ENCODE measurements at places on chromosomes 3 and 15.

- no peak for DNase-seq
These were observed 129.1 kb downstream of the WNT7A start for GRCh38 chr3:13750731-13751130.

- DNase-seq = no peak
These were observed 51.9 kb downstream of the HOMER2 start for GRCh38 chr15:82900511-82901060.

GRCh38 chr3:150411546-150411945 lies 3.4 kb downstream of the TSC22D2 start:
- peak; percentile 13 for DNase-seq

DNA sequence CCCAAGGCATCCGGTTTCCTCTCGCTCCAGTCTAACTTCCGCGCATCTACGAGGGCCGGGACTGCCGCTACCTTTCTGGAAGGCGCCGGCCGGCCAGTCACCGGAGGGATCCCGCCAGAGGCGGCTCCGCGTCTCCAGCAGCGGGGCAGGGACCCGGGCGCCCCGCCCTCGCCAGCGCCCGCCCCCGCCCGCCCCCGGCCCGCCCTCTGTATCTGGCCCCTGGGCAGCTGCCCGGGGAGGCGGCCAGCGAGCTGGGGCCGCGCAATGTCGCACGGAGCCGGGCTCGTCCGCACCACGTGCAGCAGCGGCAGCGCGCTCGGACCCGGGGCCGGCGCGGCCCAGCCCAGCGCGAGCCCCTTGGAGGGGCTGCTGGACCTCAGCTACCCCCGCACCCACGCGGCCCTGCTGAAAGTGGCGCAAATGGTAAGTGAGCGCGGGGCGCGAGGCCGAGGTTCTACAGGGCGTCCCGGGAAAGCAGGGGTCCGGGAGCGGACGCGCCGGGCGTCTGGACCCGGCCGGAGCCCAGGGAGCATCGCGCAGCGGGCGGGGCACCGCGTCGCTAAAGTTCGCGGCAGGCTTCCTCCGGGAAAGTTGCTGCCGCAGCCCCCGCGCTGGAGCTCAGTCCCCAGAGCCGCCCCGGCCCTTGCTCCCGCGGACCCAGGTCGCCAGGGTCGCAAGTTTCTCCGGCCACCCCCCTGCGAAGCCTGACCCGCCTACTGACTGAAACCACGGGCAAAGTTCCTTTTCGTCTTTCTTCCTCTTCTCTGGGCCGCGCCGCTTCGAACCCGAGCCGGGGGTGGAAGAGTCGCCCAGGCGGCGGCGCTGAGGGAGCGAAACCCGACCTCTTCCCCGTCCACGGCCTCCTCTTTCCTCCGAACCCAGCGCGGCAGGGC lies at the start of gene CMTM7:
Gene CMTM7, plus strand, starts transcription at position 211 of the 893 bp plus-strand sequence. Its CDS starts 54 bp downstream, at position 265.
- peak; percentile 69 for DNase-seq

- no peak for DNase-seq
These were observed 21.9 kb upstream of the ATP8B4 start for GRCh38 chr15:50140983-50141382.

DNA sequence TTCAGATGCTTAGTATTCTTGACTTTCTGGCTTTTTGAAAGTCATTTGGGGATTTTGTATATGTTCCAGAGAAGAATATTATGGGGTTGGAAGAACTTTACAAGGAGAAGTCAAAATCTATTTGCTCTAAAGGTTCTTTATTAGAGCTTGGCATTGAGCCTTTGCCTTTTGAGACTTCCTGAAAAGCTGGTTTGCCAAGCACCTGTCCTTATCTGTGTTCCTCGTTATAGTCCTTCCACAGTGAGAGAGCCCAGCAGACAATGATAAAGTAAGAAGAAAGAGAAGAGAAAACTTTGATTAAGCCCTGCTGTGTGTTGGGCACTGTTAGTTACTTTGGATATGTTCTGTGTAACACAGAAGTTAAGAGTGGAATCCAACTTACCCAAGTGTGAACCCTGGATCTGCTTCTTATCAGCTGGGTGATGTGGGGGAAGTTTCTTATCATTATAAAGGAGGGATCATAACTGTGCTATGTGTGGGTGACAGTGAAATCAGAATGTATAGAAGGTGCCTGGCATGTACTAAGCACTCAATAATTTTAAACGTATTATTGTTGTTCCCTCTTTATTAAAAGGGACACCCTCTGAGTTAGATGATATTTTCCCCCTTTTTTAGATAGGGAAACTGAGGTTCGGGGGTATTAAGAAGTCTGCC lies 44.3 kb upstream of the POLR2M start:
- no peak for DNase-seq

DNA sequence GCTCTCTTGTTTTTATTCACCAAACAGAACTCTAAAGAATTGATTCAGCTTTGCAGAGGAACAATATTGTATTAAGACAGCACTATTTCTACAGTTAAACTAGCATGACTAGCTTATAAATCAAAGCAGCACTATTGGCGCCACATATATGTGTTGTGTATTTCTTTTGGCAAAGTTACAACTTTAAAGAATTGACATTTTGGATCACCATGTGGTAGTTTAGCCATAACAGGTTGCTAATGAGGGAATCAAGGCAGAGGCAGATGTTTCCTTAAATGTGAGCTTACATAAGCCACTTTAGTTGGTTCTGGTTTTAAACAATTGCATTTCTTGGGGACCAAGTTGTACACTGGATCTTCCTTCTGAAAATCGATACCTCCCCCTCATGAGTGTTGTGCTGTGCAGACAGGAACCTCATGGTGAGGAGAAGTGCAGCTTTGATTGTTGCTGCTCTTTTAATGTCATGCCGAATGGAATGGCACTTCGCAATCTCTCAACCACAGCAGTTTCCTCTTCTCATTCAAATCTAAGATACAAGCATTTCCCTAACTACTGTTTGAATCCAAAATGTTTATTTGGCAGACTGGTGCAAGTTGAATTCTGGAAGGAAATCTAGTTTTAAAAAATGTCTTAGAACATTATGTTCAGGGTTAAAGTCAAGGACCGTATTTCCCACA lies 151.2 kb downstream of the MYRIP start:
- DNase-seq = no peak

DNA sequence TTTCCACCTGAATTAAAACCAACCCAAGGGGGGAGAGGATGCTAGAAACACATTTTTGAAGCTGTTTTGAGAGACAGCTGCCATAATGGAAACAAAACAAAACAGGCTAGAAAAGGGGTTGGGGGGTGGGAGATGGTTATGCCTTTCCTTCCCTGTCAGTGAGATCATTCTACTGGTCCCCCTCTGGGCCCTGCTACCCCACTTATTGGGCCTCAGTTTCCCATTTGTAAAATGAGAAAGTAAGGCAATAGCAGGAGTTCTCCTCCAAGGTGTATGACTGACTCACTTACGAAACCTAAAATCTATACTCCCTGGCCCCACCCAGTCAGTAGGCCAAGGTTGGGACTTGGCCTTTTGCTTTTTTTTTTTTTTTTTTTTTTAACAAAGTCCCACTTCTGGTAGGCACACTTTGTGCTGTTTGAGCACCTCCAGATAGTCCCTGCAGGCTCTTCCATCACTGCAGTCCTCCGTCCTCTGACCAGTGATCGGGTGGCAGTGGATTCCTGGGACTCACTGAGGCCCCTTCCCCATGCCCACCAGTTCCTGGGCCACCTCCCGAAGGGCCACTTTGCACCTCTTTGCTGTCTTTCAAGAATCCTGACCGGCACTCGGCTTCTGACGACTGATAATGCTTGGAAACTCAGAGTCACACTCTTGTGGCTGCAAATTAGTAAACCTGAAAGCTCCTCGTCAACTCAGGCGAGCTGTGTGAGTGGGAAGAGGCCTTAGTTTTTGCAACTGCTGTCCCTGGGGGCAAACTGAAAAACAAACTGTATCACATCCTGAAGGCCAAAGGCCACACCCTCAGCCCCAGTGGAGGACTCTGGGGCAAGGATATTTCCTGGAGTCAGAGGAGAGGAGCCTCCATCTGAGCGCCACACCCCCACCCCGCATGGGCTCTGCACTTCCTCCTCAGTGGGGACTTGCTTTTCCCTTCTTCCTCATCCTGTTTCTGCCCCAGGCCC lies 6.7 kb upstream of the PSTPIP1 start:
- DNase-seq = no peak

GRCh38 chr3:52509753-52510328 lies 14.7 kb downstream of the STAB1 start:
- DNase-seq = no peak

DNA sequence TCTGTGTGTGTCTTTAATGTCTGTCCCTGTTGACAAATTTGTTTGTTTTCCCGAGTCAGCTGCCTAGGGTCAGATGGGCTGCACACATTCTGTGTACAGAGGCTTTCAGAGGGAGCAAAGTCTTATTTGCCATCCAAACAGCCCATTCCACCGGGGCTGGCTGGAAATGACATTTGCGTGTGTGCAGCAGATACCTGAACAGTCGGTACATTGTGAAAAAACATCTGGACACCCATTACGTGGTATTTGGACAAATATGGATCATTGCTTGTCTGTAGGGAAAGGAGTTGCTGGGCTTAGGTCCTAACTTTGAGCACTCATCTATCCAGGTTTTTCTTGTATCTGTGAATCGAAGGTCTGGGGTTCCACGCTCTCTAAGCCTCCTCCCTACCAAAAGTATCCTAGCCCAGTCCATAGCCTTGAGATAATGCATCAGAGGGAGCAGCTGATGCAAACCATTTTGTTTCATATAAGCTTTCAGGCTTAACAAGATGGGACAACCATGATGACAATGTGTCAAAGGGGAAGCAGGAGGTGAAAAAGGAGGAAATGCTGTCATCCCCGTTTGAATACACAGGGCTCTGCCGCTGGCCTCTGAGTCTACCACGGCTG lies 22.2 kb upstream of the CMTM8 start:
- no peak for DNase-seq

GRCh38 chr3:44236485-44236908 lies 5.2 kb upstream of the TOPAZ1 start:
- no peak for DNase-seq

DNA sequence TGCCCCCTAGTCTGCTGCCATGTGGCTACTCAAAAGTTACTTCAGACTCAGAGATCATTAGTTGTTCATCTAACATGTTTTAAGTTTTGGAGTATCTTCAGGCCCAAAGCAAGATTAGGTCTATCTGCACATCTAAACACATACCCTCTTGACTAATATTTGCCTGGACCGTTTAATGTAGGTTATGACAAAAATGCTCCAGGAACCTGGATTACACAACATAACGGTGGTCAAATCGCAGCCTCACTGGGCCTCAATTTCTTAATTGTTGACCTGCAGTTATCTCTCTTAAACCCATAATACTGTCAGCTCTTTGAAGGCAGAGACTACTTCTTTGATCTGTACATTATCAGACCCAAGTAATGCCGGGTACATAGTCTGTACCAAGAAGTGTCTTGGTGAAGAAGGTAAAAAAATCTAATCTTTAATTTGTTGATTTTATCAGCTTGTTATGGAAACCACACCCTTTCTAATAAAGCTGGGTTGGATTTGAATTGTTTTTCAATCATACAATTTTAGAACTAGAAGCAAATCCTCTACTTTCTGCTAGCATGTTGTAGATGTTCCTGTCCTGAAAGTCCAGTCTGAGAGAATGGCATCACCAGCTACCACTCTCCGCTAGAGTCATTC lies 3.6 kb downstream of the SNRK start:
- DNase-seq = no peak

DNA sequence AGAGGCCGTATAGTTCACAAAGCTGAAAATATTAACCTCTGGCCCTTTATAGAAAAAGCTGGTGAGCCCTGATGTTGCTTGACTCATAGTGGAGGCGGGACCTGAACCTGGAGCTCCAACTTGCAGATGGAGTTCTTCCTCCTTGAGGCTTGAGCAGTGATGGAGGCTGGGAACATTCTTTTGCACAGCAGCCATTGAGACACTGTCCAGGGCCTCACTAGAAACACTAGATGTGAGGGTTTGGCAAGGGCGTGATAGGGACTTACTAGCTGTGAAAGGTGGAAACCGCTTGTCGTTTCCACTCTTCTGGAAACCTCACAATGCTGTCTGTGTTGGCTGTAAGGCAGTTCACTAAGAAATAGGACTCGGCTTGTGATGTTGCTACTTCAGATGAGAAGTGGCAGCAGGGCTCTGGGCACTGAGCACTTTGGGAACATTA lies 12.5 kb downstream of the SMAD6 start:
- DNase-seq = peak; percentile 47

- no peak for DNase-seq
These were observed 5.0 kb downstream of the ITPKA start for GRCh38 chr15:41498657-41499056.

DNA sequence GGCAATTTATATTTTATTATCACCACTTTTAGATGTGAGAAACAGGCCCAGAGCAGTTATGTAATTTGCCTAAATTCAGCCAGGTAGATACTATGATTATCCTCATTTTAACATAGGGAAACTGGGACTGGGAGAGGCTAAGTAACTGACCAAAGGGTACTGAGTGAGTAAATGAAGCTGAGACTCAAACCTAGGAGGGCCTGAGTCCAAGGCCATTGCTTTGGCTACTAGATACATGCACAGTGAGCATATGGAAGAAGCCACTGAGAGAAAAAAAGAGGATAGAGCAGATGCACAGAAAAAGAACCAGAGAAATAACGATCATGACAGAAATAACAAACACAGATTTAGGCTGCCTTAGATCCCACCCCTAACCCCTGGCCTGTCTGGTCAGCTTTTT lies 33.6 kb downstream of the USF3 start:
- DNase-seq = no peak

GRCh38 chr3:138310494-138310893 lies 19.2 kb downstream of the NME9 start:
- DNase-seq = no peak

- DNase-seq = no peak
These were observed 14.4 kb downstream of the RTP1 start for GRCh38 chr3:187211532-187212195.

DNA sequence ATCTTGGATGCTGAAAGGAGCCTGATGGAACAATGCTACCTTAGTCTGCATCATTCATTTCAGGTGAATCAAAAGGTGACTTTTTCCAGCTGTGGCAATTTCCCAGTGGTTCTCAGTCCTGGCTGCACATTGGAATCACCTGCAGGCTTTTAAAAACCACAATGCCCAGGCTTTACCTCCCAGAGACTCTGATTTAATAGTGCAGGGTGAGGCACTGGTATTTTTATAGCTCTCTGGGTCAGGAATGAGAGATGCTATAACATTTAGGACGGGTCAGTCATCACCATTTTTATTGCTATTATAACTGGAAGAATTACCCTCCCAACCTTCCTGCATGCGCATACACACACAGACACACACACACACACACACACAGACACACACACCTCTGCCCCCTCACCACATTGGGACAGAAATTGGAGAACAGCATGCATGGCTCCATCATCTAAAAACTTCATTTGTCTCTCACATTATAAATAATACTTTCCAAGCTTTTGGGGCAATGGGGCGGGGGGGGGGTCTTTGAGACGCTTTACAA lies 41.1 kb downstream of the LARP6 start:
- DNase-seq = no peak

GRCh38 chr3:29144361-29144760 lies 136.5 kb upstream of the RBMS3 start:
- no peak for DNase-seq
